ENCODE measurements at places on chromosomes 11 and 22. TPM values are rescaled to one million over a fixed set of nuclear protein-coding genes. Genes with fewer than 3 reads are reported as not detected.

- DNase-seq: no peak
Measured at GRCh38 chr11:115409691-115410220, 94.5 kb downstream of the CADM1 start.

GRCh38 chr22:39363751-39364515 is 14.1 kb downstream of the SYNGR1 start:
- no peak for DNase-seq

The CHKB gene
- total RNA-seq: 75.4 TPM

DNA sequence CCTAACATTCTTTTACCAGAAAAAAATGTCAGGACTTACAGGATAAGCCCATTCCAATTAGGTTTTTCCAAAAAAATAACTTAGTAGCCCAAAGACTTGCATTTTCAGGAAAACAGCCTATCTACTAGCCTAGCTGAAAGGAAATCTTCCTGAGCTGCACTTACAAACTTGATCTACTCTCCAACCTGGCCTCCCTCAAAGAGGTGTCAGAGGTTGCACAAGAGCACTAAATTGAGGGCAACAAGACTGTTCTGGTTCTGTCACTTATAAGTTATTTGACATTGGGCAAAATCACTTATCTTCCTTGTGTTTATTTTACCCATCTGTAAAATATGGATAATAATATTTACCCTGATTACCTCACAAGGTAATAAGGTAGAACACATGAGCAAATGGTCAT is 7.9 kb upstream of the SOX6 start:
- no peak for DNase-seq

- DNase-seq: no peak
Measured at GRCh38 chr22:27153386-27153785, 496.0 kb downstream of the MIAT start.

- no peak for DNase-seq
Measured at GRCh38 chr11:120090411-120090810, 47.5 kb downstream of the TRIM29 start.

The MEI1 gene
- total RNA-seq: 0.16 TPM

The DSCAML1 gene
- 0.90 TPM for total RNA-seq

Data from WTC11 (cell line).